Bronchus fibroblast of lung (primary cell): ENCODE measurements at places on chromosomes 4 and X. TPM values are rescaled to one million over a fixed set of nuclear protein-coding genes. Genes with fewer than 3 reads are reported as not detected.

Gene TMEM31
- not detected in 2 replicates for total RNA-seq

Gene H2BW2
- not detected in 2 replicates for total RNA-seq

Gene ZNF595
- 4.0 and 5.4 TPM in 2 replicates for total RNA-seq

Gene PRKG2
- total RNA-seq: 1.0 and 2.2 TPM in 2 replicates

Gene INTS12
- 19.9 and 24.0 TPM in 2 replicates for total RNA-seq

Gene SHROOM3
- 12.0 and 12.6 TPM in 2 replicates for total RNA-seq

Gene ODAPH
- not detected in 2 replicates for total RNA-seq

Gene DNAAF6
- not detected in 2 replicates for total RNA-seq

Gene GC
- not detected in 2 replicates for total RNA-seq
